ENCODE measurements at places on chromosomes 1 and 21.

DNA sequence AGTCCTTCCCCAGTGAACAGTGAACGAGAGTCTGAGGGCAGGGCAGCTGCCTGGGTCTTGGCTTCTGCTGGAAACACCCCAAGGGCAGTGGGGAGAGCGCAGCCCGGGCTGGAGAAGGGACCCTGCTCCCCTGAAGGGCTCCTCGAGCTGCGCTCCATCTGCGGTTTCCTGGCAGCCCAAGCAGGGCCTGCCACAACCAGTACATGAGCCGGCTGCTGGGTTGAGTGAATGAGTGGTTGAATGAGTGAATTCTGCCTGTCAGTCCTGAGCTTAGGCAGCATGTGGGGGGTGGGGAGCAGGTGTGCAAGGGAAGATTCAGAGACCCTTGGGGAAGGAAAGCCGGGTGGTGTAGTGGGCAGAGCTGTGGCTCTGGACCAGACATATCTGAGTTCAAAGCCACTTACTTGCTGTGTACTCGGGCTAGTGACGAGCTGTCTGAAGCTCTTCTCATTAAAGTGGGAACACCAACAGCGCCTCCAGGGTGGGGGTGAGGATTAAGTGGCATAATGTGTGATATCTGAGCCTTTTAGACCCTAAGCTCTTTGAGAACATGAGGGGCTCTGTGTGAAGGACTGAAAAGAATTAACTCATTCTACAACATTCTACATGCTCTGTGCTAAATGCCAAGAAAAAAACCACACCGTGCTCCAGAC, 3.7 kb downstream of the OPRD1 start:
- no peak for DNase-seq

DNA sequence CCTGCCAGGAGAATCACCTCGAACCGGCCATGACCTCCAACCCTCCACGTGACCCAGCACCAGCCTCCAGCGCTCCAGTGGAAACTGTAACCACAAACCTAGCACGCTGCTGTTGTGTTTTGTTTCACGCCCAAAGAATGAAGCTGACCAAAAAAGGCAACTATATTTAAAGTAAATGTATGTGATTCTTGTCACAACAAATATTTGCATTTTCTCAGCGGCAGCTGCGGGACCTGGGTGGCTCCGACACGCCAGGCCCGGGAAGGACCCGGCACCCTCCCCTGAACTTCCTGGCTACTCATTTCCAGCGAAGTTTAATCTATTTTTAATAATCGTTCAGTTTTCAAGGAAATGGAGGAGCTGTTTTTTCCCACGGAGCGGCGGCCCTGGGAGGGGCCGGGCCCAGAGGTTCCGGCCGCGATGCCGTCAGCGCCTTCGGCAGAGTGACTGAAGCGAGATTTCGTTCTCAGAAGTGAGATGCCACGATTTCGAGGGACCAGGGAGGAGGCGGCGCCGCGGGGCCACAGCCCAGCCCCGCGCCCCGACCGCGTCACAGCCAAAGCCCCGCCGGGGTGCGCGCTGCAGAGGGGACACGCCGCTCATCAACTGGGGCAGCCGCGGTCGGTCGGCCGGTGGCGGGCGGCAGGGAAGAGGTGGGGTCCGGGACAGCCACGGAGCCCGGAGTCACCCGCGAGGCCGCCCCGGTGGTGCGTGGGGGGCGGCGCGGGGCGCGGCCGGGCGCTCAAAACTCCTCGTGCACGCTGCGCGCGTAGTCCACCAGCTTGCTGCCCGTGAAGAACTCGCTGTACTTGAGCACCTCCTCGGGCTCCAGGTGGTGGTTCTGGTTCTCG, 3.0 kb upstream of the TNFRSF4 start:
- DNase-seq, result no peak

DNA sequence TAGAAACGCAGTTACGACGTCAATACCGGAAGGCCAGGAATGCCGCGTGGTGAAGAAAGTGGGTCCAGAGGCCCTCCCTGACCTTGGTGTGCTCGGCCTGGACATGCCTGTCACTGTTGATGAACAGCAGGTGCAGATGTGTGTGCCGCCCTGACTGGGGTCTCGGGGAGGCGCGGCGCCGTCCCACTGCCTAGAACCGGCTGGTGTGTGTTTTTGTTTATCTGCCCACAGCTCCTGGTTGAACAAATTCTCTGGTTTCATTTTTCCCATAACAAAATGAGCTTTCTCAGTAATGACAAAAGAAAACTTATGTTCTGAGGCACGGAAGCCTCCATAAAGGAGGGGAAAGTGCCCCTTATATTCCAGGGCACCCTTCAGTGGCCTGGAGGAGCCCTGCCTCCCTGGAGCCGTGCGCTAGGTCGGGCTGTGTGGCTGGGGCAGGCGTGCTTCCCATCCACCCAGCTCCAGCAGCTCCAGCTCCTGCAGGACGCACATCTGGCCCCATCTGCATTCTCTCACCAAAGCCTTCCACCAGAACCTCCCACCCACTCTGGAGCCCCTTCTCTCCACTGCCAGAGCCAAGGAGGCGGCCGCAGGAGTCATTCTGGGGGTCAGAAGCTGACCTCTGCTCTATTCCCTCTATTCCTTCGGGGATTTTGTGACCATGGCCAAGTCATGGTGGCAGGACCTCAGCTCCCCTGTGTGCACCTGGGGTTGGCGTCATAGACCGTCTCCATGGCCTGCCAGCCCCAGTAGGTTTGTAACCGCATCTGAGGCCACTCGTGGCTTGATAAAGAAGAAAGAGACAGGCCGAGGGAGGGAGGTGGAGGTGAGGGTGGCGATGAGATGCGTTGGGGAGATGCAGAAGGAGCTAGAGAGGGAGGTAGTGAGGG, 20.1 kb upstream of the COL18A1 start:
- DNase-seq, result no peak

DNA sequence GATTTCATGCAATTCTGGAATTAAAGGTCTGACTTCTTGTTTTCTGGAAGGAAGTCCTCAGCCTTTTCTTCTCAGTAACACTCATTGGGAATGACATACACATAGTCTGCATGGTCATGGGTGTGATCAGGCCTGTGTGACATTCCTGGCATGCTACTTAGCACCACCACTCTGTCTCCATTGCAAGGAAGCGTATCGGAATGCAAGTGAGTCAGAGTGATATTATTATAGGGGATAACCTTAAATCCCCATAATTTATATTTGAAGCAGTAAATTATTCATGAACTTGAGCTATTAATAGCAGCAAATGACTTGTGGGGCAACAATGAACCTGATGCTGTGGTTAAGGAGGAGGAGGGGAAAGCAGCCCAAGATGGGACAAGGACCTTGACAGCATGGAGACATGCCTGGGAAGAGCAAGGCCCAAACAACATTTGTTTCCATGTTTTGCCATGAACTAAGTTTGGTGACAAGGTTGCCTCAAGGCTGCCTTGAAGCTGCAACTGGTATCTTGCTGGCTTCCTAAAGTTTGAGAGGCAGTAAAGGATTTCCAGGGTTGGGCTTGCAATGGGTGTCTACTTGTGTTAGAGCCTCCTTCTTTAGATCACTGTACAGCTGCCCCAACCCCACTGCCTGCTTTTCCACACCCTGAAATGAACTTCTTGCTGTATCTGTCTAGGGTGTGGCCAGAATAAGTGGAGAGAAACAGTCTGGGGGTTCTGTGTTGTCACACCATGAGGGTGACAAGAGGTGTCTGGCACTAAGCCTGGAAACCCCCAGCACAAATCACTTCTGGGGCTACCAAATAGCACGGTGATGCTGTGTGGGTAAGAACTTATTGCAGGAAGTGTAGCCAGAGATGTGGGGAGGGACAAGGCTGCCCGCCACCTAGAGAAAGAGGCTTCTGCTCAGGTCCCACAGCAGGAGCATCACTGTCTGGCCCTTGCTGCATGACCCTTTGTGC, 4.6 kb downstream of the MAB21L3 start:
- DNase-seq, result no peak

- no peak for DNase-seq
Observed at GRCh38 chr1:211352985-211353515, 26.4 kb downstream of the TRAF5 start.

DNA sequence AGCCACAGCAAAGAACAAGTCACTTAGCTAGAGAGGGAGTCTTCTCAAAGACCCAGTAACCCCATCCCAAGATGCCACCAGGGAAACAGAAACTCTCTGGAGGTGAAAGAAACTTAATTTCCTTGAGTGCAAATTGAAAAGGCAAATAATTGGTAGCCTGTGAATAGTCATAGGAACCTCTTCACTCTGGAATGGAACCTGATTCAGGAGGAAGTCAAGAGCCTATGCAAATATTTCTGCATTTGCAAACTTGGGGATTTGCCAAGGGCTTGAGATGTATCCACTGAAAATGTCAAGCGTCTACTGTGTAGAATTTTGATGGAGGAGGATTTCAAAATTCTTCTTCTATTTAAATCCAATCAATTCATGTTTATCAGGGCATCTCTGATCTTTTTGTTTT, 5.7 kb downstream of the HIVEP3 start:
- no peak for DNase-seq

- DNase-seq, result no peak
Observed at GRCh38 chr1:21317035-21317689, 26.9 kb upstream of the ECE1 start.

DNA sequence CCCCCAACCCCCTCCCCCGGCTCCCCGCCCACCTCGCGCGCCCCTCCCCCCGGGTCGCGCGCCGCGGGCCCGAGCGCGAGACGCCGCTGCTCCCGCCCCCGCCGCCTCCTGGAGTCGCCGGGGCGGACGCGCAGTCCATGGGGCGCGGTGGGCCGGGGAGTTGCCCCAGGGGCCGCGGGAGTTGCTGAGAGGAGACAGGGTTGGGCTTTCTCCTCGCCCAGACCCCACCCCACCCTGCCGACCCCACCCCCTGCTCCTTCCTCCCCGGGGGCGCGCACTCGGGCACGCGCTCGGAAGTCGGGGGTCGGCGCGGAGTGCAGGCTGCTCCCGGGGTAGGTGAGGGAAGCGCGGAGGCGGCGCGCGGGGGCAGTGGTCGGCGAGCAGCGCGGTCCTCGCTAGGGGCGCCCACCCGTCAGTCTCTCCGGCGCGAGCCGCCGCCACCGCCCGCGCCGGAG, at the start of gene LAMC1:
LAMC1 (plus strand) TSS at position 275 of the 455 bp plus-strand sequence. CDS start 297 bp downstream, outside the sequence.
- peak; percentile 82 for DNase-seq

- DNase-seq, result no peak
Observed at GRCh38 chr1:48932366-48932765, 155.7 kb upstream of the BEND5 start.

DNA sequence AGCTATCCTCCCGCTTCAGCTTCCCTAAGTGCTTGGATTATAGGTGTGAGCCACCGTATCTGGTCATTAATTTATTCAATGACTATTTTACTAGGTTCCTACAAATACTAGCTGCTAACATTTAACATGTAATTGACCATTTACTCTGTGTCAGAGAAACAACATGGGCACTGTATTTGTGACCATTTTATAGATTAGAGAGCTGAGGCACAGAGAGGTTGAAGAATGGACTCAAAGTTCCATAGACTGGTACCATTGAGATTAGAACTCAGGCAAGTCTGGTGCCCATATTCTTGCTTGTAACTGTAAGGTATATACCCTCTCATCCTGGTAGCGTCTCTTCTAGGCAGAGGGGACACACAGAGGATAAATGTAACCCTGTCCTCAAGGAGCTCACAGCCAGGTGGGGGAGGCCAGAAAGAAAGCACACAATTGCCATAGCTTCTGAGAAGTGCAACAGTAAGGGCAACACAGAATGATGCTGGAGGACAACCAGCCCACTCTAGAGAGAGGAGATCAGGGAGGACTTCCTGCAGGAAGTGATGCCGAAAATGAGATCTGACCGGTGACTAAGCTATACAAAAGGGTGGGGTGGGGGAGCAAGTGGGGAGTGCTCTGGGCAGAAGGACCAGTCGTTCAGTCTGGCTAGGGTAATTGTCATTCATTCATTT, 3.8 kb downstream of the SRARP start:
- no peak for DNase-seq

GRCh38 chr1:190754666-190755065, 277.0 kb upstream of the BRINP3 start:
- DNase-seq, result no peak

DNA sequence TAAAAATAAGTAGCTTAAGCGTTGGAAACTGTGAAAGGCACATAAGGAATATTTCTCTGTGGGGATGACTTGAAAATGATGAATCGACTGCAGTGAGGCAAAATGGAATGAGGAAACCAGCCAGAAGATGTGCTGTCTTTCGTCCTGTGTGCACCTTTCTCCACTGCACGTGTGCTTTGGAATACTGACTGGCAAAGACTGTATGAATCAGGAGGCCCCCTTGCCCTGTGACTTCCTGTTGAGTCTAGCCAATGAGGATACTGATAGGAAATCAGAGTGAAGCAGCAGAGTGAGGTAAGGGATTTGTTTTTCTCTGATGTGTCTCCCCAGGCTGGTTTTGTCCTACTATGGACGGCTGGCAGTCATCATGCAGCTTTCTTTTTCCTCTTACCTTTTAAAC, 118.2 kb upstream of the ADGRL4 start:
- no peak for DNase-seq

GRCh38 chr1:101511202-101511891, 274.5 kb downstream of the S1PR1 start:
- DNase-seq, result no peak

- no peak for DNase-seq
Observed at GRCh38 chr1:106875622-106876021, 180.9 kb upstream of the PRMT6 start.

- no peak for DNase-seq
Observed at GRCh38 chr1:77275194-77275593, 6.6 kb upstream of the AK5 start.

DNA sequence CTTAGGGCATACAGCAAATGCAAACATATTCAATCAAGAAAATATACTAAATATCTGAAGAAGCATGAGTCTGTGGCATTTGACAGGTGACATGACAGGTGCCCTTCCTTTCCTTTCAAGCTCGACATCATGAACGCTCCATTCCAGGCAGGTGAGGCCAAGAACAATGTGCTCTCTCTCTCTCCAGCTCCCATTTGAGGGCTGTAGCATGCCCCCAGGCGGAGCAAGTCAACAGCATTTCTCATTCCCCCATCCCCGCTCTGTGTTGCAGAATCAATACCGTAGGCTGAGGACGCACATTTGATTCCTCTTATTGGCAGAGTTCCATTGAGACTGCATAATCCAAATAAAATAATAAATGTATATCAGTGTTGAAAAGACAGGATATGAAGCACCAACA, 24.6 kb upstream of the PLPPR4 start:
- no peak for DNase-seq

- peak; percentile 80 for DNase-seq
Observed at GRCh38 chr21:33894736-33895288, 20.8 kb downstream of the ATP5PO start.

GRCh38 chr1:103441342-103441741, 84.2 kb upstream of the RNPC3 start:
- DNase-seq, result no peak

Data from NCI-H1092 treated with DMSO at 0.1 percent for 48 hours (cell line).